ENCODE measurements at places on chromosomes 5 and 9.

DNA sequence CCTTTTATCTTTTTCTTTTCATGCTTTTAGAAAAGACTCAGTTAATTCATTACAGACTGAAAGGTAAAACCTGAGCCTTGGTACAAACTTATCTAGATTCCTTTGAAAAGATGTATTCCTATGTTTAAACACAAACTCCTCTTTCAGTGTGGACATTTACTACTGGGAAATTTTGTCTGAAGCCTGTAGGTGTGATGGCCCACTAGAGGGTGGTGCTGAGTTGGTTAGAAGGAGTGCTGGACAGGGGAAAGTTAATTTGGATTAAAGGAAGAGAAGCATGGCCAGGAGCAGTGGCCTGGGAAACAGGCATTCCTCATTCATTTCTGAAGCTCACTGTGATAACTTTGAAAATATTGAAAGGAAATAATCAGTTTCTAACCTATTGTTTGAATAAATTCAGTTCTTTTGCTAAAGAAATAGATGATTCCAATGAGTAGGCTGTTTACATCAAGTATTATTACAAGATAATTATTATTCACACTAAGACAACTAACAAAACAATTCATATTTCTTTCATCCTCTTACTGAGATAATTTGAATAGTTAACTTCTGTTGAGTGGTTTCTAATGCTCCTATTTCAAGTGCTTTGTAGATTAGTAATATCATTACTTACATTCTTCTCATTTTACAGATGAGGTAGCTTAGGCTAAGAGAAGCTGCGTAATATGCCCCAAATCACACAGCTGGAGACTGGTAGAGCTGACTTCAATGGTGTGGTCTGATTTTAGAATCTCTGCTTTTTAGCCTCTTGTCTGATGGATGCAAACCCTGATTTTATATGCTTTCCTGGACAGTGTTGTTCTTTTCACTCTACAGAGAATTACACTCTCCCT is 150.9 kb downstream of the ADGRV1 start:
- DNase-seq = no peak

GRCh38 chr9:130189840-130190239 is 17.6 kb downstream of the NCS1 start:
- no peak for DNase-seq

- no peak for DNase-seq
Observed at GRCh38 chr9:134127616-134128015, 8.3 kb upstream of the WDR5 start.

- peak; percentile 81 for DNase-seq
Observed at GRCh38 chr5:141512390-141512910, 23.6 kb downstream of the PCDHGC5 start.

GRCh38 chr5:151469992-151470391 is 22.6 kb downstream of the SLC36A1 start:
- no peak for DNase-seq

GRCh38 chr9:5578018-5578697 is 50.7 kb upstream of the RIC1 start:
- no peak for DNase-seq

DNA sequence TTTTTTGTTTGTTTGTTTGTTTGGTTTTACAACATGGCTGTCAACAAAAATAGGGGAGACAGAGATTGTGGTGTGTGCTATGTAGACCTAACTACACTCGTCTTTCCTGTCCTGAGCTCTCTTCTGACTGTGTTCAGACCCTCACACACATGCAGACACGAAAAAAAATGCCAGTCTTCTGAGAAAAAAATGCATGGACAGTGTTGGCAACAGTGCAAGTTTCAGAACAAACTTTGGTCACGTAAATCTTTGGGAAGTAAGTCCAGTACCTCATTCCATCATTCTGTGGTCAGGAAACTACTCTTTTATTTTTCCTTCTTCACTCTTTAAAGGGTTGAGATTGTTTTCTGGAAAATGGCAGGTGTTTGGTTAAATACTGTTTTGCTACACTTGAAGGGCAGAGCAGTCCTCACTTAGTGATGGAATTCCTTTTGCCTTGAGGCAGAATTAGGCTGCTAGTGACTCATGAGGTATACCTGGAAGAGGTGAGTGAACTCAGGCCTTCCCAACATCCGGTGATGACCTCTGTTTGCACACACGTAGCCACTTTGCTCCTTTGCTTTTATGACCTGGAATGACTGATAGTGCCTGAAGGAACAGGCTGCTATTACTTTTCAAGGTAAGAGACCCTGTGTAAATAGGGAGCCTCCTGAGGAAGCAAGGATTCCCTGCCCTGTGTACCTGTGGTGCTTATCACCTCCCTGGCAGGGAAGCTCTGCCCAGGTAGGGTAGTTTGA is 81.6 kb upstream of the TNFAIP8 start:
- no peak for DNase-seq

GRCh38 chr9:98418578-98419259 is 163.3 kb upstream of the TBC1D2 start:
- no peak for DNase-seq

GRCh38 chr5:167678481-167678880 is 613.0 kb upstream of the WWC1 start:
- DNase-seq = no peak

DNA sequence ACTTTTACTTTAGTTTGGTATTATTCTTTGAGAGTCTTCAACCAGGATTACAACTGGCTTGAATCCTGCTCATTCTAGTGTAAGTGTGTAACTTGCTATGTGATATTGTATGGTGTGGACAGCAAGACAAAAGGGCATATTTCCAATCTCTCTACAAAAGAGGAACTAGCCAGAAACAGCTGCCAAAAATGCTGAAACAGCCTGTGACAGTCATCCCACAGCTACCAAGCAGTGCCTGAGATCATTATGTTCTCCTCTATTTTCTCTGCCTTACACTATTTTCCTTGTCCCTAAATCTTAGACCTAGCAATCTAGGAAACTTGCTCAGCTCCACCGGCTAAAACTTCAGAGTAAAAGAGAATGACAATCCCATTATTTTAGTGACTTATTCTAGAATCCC is 42.8 kb downstream of the WDR41 start:
- DNase-seq = no peak

- no peak for DNase-seq
Observed at GRCh38 chr9:69502671-69503301, 169.4 kb downstream of the APBA1 start.

DNA sequence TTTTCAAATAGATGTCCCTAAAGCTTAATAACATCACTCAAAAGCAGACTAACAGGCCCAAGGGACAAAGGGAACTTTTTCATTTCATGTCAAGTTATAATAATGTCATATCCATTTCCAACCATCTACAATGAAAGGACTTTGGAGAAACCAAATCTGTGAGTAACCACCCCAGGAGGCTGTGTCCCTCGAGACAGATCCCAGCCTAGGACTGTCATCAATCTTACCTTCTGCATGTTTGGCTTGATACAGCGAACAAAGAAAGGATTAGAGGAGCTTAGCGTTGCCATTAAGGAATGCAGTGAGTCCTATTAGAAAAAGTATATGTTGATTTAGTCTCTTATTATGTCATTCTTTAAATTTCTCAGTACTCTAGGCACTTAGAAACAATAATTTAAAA is 137.8 kb upstream of the RETREG1 start:
- DNase-seq = no peak

DNA sequence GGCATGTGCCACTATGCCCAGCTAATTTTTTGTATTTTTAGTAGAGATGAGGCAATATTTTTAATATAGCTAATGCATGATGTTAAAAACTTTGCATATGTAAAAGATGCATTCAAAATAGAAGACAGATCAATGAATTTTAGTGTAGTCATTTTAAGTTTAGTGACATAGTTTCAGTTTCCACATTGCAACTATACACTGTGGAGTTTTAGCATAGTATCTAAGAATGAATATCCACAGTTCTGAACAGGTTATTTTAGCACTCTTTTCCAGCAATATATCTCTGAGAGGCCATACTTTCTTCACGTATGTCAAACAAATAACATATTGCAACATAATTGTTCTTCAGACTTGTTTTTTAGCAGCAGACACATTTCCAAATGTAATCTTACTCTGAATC is 39.3 kb downstream of the RAB24 start:
- no peak for DNase-seq

GRCh38 chr5:142221091-142221860 is 103.5 kb downstream of the SPRY4 start:
- no peak for DNase-seq

GRCh38 chr9:127989094-127989493 is 8.3 kb upstream of the EEIG1 start:
- DNase-seq = no peak

DNA sequence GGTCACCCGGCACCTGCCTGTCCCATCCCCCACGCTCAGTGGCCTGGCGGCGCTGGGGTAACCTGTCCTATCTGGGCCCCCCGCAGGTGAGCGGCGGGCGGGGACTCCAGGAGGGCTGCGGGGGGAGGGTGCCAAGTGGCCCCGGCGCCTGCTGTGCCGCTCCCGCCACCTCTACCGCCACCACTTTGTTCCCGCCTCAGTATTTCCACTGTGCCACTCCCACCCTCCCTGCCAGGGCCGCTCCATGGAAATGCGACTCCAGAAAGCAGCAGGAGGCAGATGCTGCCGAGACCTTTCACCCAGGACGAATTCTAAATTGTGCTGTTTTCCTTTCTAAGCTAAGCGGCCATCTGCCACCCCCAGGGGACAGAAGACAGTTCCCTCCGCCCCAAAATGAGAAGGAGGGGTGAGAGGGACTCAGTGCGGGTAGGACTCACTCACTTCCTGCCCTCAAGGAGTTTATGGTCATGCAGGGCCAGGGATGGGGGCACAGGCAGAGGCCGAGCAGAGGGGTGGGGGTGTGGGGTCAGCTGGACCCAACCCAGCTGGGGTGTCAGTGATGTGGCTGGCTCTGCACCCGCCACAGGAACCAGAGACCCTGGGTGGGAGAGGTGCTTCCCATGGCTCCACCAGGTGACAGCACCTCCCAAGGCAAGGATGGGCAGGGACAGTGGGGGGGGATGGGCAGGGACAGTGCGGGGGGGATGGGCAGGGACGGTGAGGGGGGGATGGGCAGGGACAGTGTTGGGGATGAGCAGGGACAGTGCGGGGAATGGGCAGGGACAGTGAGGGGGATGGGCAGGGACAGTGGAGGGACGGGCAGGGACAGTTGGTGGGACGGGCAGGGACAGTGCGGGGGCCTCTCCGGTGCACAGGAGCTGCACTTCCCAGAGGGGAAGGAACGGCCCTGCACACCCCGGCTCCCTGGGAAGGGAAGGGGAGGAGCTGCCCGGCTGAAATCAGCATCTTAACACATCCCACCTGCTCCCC is 17.8 kb downstream of the NOTCH1 start:
- DNase-seq = no peak

GRCh38 chr5:76062502-76063041 is 20.6 kb upstream of the SV2C start:
- no peak for DNase-seq

DNA sequence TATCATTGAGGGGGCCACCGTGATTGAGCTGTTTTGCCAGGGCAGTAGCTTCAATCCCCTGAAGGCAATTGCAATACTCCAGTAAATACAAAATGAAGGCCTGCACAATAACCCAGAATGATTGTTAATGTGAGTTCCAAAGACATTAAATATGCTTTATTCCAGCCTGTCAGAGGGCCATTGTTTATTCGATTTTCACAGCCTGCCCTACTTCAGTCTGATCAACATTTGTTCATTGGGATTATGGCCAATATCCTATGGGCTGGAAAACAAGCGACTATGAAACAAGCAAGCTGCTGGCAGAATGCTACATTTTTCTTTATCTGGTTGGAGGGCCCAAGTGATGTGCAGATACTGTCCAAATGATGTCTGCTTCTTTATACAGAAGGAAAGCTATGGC is 543.1 kb downstream of the TLE1 start:
- DNase-seq = no peak

DNA sequence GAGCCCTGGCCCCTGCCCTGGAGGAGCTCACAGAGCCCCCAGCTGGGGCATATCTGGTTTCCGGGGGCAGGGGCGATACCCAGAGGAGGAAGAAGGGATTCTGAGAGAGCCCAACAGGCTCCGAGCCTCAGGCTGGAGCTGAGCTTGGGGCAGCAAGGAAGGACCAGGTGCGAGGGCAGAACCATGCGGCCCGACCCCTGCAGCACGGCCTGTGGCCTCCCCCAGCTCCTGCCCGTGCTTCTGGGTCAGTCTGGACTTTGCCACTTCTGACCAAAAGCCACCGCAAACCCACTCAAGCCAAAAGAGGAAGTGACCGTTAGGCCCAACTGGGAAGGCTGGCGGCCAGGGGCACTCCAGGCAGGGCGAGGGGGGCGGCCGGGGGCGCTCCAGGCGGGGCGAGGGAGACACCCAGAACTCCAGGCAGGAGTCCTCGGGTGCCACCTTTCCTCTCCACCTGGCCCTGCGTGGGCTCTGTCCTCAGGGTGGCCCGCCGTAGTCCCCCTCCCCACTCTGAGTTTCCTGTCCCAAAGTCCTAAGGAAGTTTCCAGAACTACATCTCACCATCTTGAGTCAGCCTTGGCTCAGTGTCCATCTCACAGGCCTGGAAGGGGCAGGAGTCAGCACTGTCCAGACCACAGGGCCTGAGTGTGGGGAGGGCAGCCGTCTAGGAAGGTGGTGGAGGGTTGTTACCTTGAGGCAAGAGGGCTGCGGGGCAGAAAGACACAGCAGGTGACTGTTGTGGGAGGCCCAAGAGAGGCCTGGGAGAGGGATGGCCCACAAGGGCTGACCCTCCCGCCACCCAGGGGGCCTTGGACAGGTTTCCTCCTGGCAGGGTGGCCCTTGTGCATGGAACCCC is 946 bp upstream of the LTC4S start:
- no peak for DNase-seq

DNA sequence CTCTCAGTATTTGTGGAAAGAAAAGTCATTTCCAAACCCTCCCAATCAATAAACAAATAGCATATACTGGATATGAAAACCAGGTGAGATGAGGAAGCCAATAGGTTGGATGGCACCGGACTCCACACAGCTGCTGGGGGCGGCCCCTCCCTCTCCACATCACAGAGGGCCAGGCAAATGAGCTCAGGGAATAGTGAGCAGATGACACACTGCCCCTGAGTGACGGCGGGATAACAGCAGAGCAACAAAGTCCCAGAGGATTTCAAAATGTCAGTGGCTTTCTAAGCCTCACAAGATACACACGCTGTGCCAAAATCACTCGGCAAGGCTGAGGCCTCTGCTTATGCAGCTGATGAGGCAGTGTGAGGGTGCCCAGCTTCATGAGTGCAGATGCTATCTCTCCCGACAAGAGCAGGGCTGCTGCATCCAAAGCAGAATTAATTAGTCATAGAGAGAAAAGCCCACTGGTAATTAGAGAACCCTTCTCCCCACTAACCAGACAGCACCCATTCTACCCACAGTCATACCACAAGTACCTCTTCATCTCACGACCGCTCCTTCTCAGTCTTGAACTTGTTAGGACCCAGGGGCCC is 235.0 kb upstream of the NFIL3 start:
- DNase-seq = no peak

GRCh38 chr5:11224436-11225187 is 463.6 kb upstream of the DAP start:
- no peak for DNase-seq

- no peak for DNase-seq
Observed at GRCh38 chr5:174612686-174613085, 111.7 kb upstream of the MSX2 start.

GRCh38 chr5:178416206-178416882 is 173.8 kb downstream of the COL23A1 start:
- DNase-seq = no peak

Measured in anterior cingulate cortex (tissue), 58 donors.